ENCODE measurements at places on chromosomes 12 and 14.

DNA sequence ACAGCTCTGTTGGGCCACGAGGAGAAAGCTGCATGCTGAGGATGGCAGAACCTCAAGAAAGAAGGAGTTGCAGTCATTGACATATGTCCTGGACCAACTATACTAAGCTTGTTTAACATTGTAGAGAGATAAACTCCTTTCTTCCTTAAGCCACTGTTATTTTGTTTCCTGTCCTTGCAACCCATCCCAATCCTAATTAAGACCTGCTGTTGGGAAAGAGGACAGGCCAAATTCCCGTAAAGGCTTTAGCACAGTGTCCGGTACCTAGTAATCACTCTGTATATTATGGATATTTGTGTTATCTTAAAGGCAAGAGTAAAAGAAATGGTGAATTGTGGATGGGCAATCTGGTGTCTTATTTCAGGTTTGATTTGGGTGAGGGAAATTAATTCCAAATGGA, 53.5 kb upstream of the WSCD2 start:
- no peak overlapping the region for H3K27ac ChIP-seq
- no peak overlapping the region for H3K4me3 ChIP-seq
- H3K4me1 ChIP-seq: no peaks in the 10 kb centered on the region
- no peaks in the 10 kb centered on the region for H3K27me3 ChIP-seq
- no peaks in the 10 kb centered on the region for H3K36me3 ChIP-seq
- DNase-seq: no peak

DNA sequence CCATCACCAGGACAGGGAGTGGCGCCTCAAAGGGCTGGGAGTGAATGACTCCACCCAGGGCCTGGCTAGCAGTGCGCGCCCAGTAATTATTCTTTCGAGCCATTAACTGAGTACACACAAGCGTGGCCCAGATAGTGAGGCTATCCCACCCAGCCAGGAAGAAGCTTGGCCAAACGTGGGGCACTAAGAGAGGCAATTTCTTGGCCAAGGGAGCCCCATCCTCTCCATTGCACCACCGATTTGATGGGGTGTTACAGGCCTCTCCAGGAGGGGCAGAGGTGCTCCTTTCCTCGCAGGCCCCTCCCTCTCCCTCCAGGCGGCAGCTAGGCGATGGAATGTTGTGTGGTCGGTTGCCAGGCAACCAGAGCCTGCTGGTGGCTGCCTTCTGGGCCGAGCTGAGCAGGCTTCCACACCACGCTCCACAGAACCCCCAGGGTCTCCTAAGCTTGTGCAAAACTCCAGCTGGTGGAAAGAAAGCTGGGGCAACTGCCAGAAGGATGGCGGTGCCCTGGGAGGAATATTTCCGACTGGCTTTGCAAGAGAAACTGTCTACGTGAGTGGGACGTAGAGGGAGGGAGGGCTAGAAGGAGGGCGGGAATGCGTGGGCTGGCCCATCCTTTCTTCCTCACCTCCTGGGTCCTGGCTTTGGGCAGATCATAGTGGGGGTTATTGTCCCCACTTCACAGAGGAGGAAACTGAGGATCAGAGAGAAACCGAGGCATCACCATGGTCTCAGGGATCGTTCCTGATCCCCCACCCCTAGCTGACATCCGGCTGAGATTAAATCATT, at the start of gene CFAP73:
TSS of gene CFAP73 (plus strand) at position 364 of the 790 bp plus-strand sequence. CDS start at position 498, 134 bp downstream.
- peak; percentile 92 for DNase-seq
- no peak within 1 kb of the TSS for H3K27ac ChIP-seq
- H3K36me3 ChIP-seq: no peaks in the 10 kb centered on the region
- peaks cover 17% of the 10 kb centered on the region for H3K4me1 ChIP-seq

GRCh38 chr12:27652174-27652763, 44.0 kb upstream of the REP15 start:
- DNase-seq: peak; percentile 82
- no peak overlapping the region for H3K4me3 ChIP-seq
- H3K27ac ChIP-seq: no peak overlapping the region
- no peaks in the 10 kb centered on the region for H3K27me3 ChIP-seq
- H3K4me1 ChIP-seq: no peaks in the 10 kb centered on the region
- H3K36me3 ChIP-seq: no peaks in the 10 kb centered on the region

GRCh38 chr14:74549588-74549987, 56.0 kb downstream of the ISCA2 start:
- H3K4me3 ChIP-seq: no peak overlapping the region
- DNase-seq: no peak

DNA sequence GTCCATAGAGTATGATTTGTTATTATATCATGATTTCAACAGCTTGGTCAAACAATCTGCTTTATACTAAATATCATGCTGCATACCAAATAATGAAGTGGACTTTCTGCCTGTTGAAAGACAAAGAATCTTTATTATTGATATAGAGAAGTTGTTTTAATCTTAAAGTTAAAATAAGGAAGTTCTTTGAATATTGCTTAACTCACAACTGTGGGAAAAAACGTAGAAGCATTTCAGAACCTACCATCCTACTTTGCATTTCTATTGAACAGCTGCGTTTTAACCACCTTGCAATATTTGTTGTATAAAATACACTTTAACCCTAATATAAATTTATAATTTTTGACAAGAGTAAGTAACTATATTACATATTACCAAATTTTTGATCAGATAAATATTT, 22.9 kb upstream of the ARL1 start:
- no peaks in the 10 kb centered on the region for H3K36me3 ChIP-seq
- no peak overlapping the region for H3K4me3 ChIP-seq
- no peak overlapping the region for H3K27ac ChIP-seq
- DNase-seq: no peak
- no peaks in the 10 kb centered on the region for H3K27me3 ChIP-seq

GRCh38 chr12:120856980-120857379, 47.2 kb downstream of the SPPL3 start:
- peak overlapping the region; percentile 24 for H3K27ac ChIP-seq
- H3K4me1 ChIP-seq: peaks cover 9% of the 10 kb centered on the region
- DNase-seq: peak; percentile 26
- H3K27me3 ChIP-seq: no peaks in the 10 kb centered on the region

- no peak overlapping the region for H3K4me3 ChIP-seq
- H3K27me3 ChIP-seq: peaks cover 24% of the 10 kb centered on the region
- no peaks in the 10 kb centered on the region for H3K36me3 ChIP-seq
- H3K27ac ChIP-seq: no peak overlapping the region
Observed at GRCh38 chr12:28865776-28866175, 283.3 kb upstream of the FAR2 start.

DNA sequence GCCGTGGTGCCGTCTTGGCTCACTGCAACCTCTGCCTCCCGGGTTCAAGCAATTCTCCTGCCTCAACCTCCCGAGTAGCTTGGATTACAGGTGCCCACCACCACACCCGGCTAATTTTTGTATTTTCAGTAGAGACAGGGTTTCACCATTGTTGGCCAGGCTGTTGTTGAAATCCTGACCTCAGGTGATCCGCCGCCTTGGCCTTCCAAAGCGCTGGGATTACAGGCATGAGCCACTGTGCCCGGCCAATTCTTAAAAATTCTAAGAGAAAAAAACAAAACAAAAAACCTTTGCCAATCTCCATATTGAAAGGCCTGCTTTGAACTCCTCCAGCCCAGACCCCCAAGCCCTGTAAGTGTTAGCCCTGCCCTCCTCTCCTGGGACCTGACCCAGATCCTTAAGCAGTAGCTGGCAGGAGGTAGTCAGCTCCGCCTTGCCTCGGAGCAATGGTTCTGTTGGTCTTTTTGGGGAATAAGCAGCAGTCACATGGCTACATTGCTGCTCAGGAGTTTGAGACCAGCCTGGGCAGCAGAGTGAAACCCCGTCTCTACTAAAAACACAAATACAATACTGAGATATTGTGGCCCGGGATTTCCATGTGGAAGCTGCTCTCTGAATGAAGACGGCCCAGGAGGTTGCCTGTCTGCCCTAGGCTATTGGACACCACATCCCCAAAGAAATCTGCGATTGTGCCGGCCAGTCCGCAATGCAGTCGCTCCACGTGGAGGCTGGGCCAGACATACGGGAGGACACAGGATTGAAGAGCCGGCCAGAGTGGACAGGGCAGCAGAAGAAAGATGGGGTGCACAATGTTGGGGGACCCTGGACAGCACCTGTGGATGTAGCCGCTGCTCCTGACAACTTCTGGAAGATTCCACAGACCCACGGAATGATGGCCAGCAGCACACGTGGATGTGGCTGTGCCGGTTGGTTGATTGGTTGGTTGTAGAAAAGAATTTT, 28.8 kb upstream of the BEGAIN start:
- H3K27ac ChIP-seq: no peak overlapping the region
- no peak for DNase-seq
- H3K4me1 ChIP-seq: no peaks in the 10 kb centered on the region
- H3K4me3 ChIP-seq: no peak overlapping the region
- H3K27me3 ChIP-seq: no peaks in the 10 kb centered on the region
- H3K36me3 ChIP-seq: no peaks in the 10 kb centered on the region

- no peaks in the 10 kb centered on the region for H3K27me3 ChIP-seq
- peaks cover 15% of the 10 kb centered on the region for H3K4me1 ChIP-seq
- H3K36me3 ChIP-seq: no peaks in the 10 kb centered on the region
- DNase-seq: no peak
- no peak overlapping the region for H3K27ac ChIP-seq
Observed at GRCh38 chr14:50055461-50056228, 60.7 kb downstream of the VCPKMT start.

DNA sequence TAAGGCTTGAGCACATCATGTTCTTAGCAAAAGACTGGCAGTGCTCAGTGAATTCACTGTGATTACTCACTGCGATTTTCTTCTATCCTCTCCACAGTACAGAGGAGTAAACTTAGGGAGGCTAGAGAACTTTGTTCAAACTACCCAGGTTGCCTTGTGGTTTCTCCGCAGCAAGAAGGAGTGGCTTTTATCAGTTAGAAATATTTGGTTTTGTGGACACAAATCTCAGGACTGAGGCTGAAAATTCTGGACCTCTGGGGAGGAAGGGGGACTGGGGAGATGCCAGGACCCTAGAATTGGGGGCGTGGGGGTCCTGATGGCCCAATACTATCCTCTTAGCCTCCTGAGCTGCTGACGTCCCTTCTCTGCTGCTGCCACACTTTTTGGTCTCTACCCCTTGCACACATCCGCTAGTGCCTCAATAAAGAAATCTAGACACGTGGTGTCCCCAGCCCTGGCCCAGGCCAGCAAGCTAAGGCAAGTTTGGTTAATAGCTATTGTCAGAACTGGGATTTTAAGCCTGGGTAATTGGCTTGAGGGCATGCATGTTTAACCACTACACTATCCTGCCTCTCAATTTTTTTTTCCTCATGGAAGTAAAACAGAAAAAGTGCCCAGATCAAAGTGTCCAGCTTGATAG, 842 bp downstream of the OAS2 start:
- no peak overlapping the region for H3K27ac ChIP-seq
- H3K27me3 ChIP-seq: no peaks in the 10 kb centered on the region
- DNase-seq: no peak
- no peak overlapping the region for H3K4me3 ChIP-seq
- H3K36me3 ChIP-seq: no peaks in the 10 kb centered on the region

- H3K27ac ChIP-seq: no peak overlapping the region
- DNase-seq: no peak
- no peaks in the 10 kb centered on the region for H3K36me3 ChIP-seq
- no peak overlapping the region for H3K4me3 ChIP-seq
Observed at GRCh38 chr14:77314539-77315457, 5.9 kb downstream of the POMT2 start.

GRCh38 chr12:19689801-19690472, 250.6 kb downstream of the AEBP2 start:
- H3K36me3 ChIP-seq: no peaks in the 10 kb centered on the region
- H3K4me1 ChIP-seq: no peaks in the 10 kb centered on the region
- no peak overlapping the region for H3K27ac ChIP-seq
- no peak for DNase-seq

- H3K36me3 ChIP-seq: no peaks in the 10 kb centered on the region
- H3K27ac ChIP-seq: no peak overlapping the region
- peaks cover 28% of the 10 kb centered on the region for H3K4me1 ChIP-seq
- H3K27me3 ChIP-seq: no peaks in the 10 kb centered on the region
- no peak overlapping the region for H3K4me3 ChIP-seq
Observed at GRCh38 chr14:70857496-70857890, 48.2 kb upstream of the MAP3K9 start.

Measured in A673 (cell line).